ENCODE measurements at places on chromosomes 13 and 19.

- DNase-seq: no peak
Observed at GRCh38 chr13:101584331-101584730, 131.9 kb downstream of the ITGBL1 start.

GRCh38 chr13:58633226-58633625 is 1001.7 kb downstream of the PCDH17 start:
- DNase-seq: no peak

DNA sequence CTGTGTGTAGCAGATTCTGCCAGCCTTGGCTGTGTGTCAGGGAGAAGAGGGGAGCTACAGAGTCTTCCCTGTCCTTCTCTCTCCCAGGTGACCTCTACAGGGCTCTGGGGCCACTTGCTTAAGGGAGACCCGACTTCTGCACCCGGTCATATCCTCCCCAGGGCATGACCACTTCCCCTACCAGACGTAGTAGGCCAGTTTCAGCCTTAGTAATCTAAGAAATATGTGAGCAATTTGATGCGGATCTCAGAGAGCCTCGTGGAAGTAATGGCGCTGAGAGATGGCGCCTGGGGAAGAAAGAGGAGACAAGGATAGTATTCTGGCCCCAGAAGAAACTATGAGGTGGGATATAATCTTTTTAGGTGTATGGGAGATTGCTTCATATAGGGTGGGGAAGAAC is 41.9 kb downstream of the NFIX start:
- DNase-seq: no peak

- DNase-seq: no peak
Observed at GRCh38 chr13:114015111-114015968, 41.5 kb upstream of the C13orf46 start.

GRCh38 chr13:104594806-104595205 is 1528.6 kb upstream of the SLC10A2 start:
- no peak for DNase-seq

DNA sequence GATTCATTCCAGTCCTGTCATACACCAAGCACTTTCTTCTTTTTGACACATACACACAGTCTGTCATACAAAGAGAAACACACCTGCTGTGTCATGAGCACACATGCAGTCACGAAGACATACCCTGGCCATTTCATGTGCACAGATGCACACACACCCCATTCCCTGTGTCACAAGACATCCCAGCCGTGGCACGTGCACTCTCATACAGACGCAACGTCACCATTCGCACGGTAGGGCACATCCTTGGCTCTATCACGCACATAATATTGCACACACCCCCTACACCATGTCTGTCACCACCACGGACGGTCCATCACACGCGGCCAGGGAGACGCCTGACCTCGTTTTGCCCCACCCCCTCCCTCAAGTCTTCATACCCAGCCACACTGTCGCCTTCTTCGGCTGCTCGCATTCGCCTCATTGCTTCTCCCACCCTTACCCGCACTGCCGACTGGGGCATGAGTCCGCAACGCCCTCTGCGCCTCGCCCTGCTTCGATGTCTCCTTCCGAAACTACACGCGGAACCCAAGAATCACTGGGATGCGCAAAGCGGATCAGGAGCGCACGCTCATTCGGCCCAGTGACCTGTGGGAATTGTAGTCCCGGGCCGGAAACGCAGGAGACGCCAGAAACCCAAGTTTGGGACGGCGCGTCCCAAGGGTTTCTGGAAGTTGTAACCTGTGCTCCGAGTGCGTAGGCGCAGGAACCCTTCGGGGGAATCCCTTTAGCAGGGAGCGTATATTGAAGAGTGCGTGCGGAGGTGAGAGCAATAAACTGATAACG is 6.8 kb upstream of the ZNF283 start:
- DNase-seq: no peak

DNA sequence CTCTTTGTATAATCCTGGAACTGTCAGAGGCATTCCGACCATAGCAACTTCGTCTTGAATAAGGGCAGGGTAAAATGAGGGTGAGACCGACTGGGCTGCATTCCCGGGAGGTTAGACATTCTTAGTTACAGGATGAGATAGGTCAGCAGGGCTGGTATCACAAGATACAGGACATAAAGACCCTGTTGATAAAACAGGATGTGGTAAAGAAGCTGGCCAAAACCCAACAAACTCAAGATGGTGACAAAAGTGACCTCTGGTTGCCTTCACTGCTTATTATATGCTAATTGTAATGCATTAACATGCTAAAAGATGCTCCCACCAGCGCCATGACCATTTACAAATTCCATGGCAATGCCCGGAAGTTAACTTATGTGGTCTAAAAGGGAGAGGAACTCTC is 27.7 kb upstream of the MBNL2 start:
- DNase-seq: no peak

GRCh38 chr13:71055644-71056043 is 811.4 kb downstream of the DACH1 start:
- DNase-seq: no peak

DNA sequence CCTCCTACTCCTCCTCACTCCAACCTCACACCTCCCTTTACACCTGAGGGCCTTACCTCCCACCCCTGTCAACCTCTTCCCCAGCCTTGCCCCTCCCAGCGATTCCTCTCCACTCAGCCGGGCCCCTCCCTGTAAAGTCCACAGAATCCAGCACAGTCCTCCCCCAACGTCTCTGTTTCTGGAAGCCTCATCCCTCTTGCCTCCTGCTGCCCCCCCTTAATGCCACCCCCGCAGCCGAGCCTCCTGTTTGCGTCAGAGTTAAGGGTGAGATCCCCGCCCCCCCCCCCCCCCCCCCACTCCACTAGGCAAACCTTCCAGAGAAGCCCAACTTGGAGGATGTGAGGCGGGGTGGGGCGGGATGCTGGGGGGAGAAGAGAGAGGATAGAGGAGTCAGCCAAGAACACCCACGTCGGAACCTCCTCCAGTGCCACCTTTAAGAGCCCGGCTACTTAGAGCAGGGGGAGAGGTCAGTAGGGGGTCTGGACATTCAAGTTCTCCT is 2.1 kb downstream of the UNC13A start:
- DNase-seq: no peak

GRCh38 chr13:73809561-73809960 is 324.6 kb downstream of the KLF12 start:
- DNase-seq: no peak

GRCh38 chr19:33063753-33064457 is 783 bp downstream of the RHPN2 start:
- no peak for DNase-seq

GRCh38 chr13:59680429-59681024 is 483.2 kb downstream of the DIAPH3 start:
- DNase-seq: no peak

GRCh38 chr13:91247768-91248167 is 99.7 kb upstream of the MIR17HG start:
- no peak for DNase-seq

DNA sequence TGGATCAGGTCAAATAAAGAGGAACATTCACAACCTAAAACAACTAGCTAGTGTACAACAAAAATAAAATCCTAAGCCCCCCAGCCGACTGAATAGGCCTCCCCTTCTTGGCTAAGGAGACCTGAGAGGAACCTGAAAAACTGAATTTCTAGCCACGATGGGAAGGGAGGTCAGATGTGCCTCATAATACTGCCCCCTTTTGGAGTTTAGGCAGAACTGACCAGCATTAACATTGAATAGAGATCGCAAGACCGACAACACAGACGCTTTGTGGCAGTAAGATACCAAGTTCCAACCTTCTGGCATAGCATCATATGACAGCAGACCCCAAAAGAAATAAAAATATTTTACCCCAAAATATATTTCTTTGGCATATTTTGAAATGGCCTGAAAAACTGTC is 15.9 kb downstream of the CBY2 start:
- DNase-seq: no peak

DNA sequence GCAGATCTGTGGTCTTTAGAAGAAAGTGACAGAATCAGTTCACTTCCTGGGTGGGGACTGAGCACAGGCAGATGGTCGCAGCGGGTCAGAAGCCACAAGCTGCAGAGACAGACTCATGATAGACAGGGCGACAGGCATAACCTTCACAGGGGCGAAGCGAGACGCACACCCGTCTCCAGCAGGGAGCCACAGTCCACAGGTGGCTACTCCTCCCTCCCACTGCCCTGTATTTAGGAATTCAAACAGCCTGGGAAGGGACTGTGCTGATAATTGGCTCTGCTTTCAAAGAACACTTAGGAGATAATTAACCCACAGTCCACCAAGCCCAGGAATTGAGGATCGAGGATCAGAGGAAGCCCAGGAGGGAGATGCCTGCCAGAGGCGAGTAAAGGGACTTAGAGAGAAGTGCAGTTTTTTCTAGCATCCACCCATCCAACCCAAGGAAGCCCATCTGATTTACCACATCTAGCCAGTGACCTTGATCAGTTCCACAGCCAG is 23.2 kb downstream of the RFX2 start:
- peak; percentile 65 for DNase-seq

GRCh38 chr13:109220631-109221030 is 565.8 kb downstream of the IRS2 start:
- no peak for DNase-seq

DNA sequence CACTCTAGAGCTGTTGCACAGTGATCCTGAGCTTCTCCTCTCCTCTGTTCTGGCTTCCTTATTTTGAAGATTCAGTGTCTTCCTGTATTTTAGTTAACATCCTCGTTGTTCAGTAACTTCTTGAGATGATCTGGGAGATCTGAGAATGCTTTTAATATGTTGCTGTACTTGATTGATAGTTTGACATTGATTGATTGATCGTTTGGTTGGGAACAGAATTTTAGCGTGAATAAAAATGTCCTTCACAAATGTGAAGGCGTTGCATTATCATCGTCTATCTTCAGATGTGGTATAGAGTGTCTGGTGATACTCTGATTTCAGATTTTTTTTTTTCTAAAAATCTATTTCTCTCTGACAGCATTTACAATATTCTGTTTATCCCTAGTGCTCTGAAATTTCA is 80.1 kb upstream of the KLF12 start:
- DNase-seq: no peak

DNA sequence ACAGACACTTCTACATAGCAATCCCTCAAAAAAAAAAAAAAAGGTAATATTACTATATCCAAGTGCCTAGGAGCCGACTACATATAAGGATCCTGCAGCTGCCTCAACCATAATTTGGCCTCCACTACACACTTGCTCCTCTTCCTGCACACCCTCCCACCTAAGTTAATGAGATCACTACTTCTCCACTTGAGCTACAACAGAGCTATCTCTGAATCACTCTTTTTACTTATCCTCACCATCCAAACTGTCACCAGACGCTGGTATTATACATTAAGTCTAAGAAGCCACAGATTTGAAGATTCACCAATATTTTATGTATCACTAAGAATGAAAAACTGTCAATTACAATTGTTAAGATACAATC is 8.3 kb downstream of the OBI1 start:
- no peak for DNase-seq

DNA sequence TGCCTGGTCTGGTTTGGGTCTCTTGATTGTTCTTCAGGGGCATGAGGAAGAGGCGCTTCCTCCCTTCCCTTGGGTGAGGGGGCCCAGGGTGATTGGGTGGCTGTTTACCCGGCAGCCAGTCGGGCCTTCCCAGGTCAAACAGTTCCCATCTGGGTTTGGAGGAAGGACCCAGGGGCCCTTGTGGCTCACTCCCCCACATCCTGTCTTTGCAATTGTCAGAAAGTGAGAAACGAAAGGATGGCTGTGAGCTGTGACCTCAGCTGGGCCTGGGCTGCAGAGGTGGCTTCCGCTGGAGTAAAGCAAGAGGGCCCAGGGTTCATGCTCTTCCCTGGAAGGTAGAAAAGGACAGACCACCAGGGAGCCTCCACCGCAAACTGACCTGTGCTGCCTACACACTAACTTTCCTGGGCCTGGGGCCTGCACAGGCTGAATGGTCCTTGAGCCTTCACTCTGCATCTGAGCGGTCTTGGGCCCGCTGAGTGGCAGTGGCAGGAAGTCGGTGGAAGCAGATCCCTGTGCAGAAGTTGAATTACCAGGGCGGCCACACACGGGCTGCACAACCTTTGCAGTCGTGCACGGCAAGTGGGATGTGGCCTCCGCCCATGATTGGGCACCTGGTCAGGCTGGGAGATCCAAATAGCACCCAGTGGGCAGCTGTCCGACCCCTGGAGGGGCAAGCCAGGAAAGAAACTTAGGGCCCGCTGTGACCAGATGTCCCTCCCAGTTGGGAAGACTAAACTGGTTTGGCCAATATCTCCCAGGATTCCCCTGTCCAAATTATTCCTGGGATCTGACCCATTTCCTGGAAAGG is 5.3 kb upstream of the CD79A start:
- peak; percentile 87 for DNase-seq

- DNase-seq: no peak
Observed at GRCh38 chr13:27896726-27897125, 23.1 kb upstream of the PDX1 start.

DNA sequence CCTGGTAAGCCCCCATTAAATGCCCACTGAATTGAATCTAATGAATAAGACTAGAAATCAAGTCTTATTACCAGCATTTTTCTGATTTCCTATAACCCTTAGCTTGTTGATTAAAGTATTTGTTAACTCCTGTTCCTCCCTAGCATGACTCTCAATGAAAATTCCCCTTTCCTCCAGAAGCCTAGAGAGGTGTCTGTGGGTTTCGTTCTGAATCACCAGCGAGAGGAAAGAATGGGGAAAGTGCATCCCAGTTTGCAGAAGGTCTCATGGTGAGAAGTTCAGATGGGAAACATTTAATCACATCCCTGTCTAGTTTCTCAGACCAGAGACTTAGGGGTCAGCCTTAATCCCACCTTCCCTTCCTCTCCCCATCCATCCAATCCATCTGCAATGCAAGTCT is 26.9 kb downstream of the POU2F2 start:
- DNase-seq: no peak

DNA sequence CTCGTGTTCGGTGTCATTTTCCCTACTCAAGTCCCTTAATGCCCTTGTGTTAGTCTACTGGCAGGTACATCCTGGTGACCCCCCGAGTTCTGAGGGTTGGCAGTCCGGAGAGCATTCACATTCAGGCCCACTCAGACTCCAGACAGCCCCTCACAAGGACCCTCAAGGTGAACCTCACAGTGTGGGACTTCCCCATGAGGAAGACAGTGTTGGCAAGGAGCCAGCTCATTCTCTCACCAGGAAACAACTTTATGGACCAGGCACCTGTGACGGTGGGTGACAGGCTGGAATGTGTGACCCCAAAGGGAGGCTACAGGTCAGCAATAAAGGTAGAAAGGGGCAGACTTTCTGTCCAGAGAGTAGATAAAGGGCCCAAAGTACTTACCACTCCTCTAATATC is 24.5 kb downstream of the RDH8 start:
- DNase-seq: no peak

- peak; percentile 51 for DNase-seq
Observed at GRCh38 chr19:49151267-49152118, 3.7 kb downstream of the HRC start.
